ENCODE measurements at places on chromosomes 11 and 22. TPM values are rescaled to one million over a fixed set of nuclear protein-coding genes. Genes with fewer than 3 reads are reported as not detected.

DNA sequence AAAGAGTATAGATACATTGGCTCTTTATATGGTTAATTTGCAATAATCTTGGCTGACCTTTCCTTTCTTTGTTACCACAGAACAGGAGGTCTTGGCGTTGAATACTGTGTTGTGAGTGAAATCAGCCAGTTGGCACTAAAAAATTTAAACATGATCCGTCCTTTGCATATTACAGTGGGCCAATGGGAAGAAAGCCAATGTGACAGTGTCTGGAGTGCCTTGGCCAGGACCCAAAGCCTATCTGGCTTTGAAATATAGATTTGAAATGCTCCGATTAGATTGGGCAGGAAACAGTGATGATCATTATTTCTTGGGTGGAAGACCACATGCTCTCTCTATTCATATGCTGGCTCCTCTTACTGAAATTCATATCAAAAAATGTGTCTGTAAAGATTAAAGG lies 339.6 kb upstream of the ANO3 start:
- no peaks in the 10 kb centered on the region for H3K36me3 ChIP-seq
- no peak overlapping the region for H3K27ac ChIP-seq
- no peaks in the 10 kb centered on the region for H3K4me1 ChIP-seq
- no peaks in the 10 kb centered on the region for H3K27me3 ChIP-seq
- DNase-seq: no peak

DNA sequence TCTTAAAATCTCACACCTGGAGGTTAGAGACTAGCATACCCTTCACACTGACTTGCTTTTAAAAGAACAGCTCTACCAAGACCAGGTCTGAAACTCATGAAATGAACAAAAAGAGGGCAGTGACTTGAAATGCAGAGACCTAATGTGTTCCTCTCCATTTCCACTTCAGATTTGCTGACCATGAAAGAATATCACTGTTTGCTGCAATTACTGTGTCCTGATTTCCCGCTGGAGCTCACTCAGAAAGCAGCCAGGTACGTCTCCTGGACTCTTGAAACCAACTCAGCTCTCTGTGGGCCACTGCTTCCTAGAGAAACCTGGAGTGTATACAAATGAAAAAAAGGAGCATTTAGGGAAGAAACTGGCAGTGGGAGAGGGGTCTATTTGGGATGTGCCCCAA lies 39.2 kb downstream of the ARFGAP2 start:
- no peaks in the 10 kb centered on the region for H3K4me1 ChIP-seq
- no peak overlapping the region for H3K27ac ChIP-seq
- peaks cover 9% of the 10 kb centered on the region for H3K36me3 ChIP-seq
- DNase-seq: no peak
- H3K27me3 ChIP-seq: no peaks in the 10 kb centered on the region
- no peak overlapping the region for H3K4me3 ChIP-seq

DNA sequence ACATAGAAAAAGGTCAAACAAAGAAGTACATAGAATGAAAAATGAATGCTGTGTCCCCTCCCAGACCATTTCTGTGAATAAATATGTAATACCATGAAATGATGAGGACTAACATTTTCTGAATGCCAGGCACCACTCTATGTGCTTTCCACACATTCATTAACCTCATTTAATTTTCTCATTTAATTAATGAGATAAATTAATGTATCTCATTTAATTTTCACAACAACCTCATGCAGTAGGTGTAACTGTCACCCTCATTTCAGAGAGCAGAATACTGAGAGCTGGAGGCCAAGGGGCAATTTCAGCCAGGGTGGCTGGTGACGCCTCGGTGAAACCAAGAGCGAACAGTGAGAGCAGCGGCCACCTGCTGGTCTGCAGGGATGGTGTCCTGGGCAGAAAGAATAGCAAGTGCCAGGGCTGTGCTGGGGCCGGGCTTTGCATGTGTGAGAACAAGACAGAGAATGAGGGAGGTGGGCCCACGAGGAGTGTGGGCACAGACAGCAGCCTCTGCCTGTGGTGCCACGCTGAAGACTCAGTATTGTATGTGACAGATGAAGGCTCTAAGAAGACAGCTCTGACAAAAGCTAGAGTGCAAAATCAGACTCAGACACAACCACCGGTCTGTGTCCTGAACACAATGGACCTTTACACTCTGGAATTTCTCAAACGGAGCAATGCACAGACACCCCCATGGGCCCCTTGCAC lies 1.8 kb upstream of the SERPIND1 start:
- peaks cover 7% of the 10 kb centered on the region for H3K36me3 ChIP-seq
- DNase-seq: no peak
- H3K4me1 ChIP-seq: no peaks in the 10 kb centered on the region
- no peak overlapping the region for H3K27ac ChIP-seq
- no peaks in the 10 kb centered on the region for H3K27me3 ChIP-seq
- H3K4me3 ChIP-seq: no peak overlapping the region

Gene P2RX6
- 0.66 TPM for total RNA-seq

GRCh38 chr11:57410287-57410686 lies 16.6 kb downstream of the SLC43A3 start:
- H3K27ac ChIP-seq: no peak overlapping the region
- no peak overlapping the region for H3K4me3 ChIP-seq
- no peaks in the 10 kb centered on the region for H3K27me3 ChIP-seq
- H3K36me3 ChIP-seq: peaks cover 9% of the 10 kb centered on the region
- H3K4me1 ChIP-seq: no peaks in the 10 kb centered on the region

DNA sequence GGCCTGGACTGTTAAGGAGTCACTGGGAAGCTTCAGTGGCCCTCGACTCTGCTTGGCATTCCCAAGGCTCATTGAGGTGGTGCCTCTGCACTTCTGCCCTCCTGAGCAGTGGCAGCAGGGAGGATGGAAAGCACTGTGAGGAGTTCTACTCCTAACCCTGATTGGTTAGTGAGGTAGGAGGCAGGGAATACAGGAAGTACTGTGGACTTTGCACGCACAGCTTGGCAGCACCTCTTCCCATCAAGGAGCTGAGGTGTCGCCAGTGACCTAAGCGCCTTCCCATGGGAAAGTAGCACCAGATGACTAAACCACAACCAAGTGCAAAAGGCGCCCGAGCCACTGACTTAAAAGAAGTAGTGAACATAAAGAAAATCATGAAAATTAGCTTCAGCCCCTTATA lies 152.5 kb upstream of the CADM1 start:
- H3K27me3 ChIP-seq: no peaks in the 10 kb centered on the region
- no peaks in the 10 kb centered on the region for H3K4me1 ChIP-seq
- no peak overlapping the region for H3K4me3 ChIP-seq
- no peaks in the 10 kb centered on the region for H3K36me3 ChIP-seq
- DNase-seq: no peak
- H3K27ac ChIP-seq: no peak overlapping the region

- H3K27ac ChIP-seq: no peak overlapping the region
- H3K27me3 ChIP-seq: no peaks in the 10 kb centered on the region
- no peak for DNase-seq
- H3K4me3 ChIP-seq: no peak overlapping the region
- H3K4me1 ChIP-seq: peaks cover 4% of the 10 kb centered on the region
- no peaks in the 10 kb centered on the region for H3K36me3 ChIP-seq
These were observed 55.8 kb downstream of the PPME1 start for GRCh38 chr11:74226907-74227306.

- no peak overlapping the region for H3K4me3 ChIP-seq
- DNase-seq: no peak
- H3K27me3 ChIP-seq: no peaks in the 10 kb centered on the region
- no peak overlapping the region for H3K27ac ChIP-seq
These were observed 770.6 kb downstream of the FAM181B start for GRCh38 chr11:81963018-81963417.

DNA sequence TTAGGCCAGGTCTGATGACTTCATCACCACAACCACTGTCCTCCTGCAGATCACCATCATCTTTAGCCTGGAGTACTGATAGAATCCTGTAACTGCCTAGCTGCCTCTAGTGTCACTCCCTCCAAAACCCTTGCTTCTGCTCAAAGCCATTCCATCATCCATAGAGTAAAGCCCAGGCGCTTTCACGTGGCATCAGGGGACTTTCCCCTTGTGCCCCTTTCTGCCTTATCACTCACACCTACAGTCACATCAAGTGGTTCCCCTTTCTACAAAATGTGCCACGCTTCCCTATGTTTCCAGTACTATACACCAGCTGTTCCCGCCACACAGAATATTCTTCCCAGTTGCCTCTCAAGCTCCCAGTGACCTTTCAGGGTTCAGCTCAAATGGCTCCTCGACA lies 75.9 kb downstream of the MN1 start:
- no peak overlapping the region for H3K4me3 ChIP-seq
- H3K36me3 ChIP-seq: no peaks in the 10 kb centered on the region
- H3K27ac ChIP-seq: no peak overlapping the region
- H3K4me1 ChIP-seq: no peaks in the 10 kb centered on the region
- H3K27me3 ChIP-seq: no peaks in the 10 kb centered on the region

Gene SCUBE2
- 0.92 TPM for total RNA-seq

Gene E2F8
- total RNA-seq: not detected

DNA sequence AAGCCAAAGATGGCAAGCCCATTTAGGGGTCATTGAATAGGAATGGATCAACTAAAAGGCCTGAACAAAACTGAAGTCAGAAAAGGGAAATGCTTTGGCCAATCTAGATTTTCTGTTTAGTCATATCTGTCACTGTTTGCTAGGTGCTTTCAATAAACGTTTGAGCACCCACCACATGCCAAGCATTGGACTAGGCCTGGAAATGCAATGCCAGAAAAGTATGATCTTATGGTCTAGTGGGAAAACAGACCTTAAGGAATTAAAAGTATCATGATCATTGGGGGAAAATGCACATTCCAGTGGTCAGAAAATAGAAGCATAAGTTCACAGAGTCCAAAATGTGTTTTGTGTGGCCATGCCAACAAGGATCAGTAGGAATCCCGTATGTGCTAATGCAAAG lies 76.8 kb upstream of the BIRC3 start:
- H3K4me1 ChIP-seq: no peaks in the 10 kb centered on the region
- H3K27ac ChIP-seq: no peak overlapping the region
- H3K36me3 ChIP-seq: no peaks in the 10 kb centered on the region
- no peak for DNase-seq
- no peaks in the 10 kb centered on the region for H3K27me3 ChIP-seq

Gene CLDN5
- 1.7 TPM for total RNA-seq

DNA sequence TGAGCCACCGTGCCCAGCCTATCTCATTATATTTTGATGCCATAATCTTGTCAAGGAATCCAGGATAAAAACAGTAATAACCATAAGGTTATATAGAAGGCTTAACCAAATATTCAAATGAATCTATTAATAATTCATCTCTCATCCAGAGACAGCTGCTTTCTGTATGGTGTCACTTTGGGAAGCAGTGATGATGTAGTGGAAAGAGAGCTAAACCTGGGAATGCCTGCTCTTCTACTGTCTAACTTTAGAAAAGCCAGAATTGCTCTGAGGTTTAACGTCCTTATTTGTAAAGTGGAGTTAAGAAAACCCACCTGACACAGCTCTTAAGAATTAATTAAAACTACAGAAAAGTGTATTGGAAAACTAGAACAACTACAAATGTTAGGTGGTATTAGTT lies 29.3 kb upstream of the OR10D3 start:
- no peaks in the 10 kb centered on the region for H3K4me1 ChIP-seq
- H3K36me3 ChIP-seq: no peaks in the 10 kb centered on the region
- no peak overlapping the region for H3K27ac ChIP-seq
- no peak overlapping the region for H3K4me3 ChIP-seq
- H3K27me3 ChIP-seq: no peaks in the 10 kb centered on the region

Measured in naive thymus-derived CD4-positive, alpha-beta T cell (primary cell).